RWPE1 (cell line): ENCODE measurements at places on chromosomes 7 and 10.

- no peak for DNase-seq
Observed at GRCh38 chr7:73828972-73829371, 1.8 kb upstream of the CLDN4 start.

GRCh38 chr7:92425311-92425947, 21.9 kb upstream of the GATAD1 start:
- no peak for DNase-seq

DNA sequence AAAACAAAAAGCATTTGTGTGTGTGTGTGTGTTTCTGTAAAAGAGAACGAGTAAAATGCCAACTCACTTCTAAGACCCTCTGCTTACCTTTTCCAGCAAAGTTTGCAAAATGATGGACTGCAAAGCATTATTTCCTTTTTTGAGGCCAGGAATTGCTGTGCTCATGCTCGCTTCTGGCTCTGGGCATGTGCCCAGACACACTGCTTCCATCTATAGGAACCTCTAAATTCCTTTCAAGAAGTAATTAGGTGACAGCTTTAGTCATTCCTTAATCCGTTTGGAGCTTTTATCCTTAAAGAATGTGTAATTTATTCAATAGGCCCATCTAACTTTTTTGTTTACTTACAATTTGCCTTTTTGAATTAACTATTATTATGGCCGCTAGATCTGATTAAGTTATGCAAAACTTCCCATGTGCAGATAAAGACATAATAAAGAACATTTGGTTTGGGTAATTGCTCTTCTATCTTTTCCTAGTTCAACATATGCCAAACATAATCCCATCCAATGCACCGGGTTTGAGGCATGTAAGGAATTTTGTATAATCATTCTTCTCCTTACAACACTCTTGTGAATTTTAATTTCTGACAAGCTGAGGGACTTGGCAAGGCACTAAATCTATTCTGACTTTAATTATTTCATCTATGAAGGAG, 34.7 kb downstream of the A1CF start:
- DNase-seq: no peak

- no peak for DNase-seq
Observed at GRCh38 chr7:127396184-127396583, 3.7 kb upstream of the ZNF800 start.

DNA sequence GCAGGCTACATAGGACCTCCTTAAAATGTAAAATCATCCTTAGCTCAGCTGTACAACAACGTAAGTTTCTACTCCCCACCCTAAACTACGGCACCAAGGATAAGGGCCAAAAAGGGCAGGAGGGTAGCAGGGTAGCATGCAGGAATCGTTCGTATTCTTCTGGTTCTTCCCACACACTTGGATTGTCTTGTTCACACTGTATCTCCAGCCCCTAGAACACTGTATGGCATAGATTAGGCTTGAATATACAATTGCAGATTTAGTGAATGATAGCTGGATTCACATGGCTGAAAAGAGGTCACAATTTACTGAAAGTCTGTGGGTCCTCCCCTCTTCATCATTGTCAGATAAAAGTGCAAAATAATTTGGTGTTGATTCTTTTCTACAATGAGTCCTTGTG, 28.2 kb upstream of the PRKAR2B start:
- DNase-seq: no peak

GRCh38 chr10:48551861-48552591, 52.8 kb downstream of the ARHGAP22 start:
- DNase-seq: peak; percentile 64

DNA sequence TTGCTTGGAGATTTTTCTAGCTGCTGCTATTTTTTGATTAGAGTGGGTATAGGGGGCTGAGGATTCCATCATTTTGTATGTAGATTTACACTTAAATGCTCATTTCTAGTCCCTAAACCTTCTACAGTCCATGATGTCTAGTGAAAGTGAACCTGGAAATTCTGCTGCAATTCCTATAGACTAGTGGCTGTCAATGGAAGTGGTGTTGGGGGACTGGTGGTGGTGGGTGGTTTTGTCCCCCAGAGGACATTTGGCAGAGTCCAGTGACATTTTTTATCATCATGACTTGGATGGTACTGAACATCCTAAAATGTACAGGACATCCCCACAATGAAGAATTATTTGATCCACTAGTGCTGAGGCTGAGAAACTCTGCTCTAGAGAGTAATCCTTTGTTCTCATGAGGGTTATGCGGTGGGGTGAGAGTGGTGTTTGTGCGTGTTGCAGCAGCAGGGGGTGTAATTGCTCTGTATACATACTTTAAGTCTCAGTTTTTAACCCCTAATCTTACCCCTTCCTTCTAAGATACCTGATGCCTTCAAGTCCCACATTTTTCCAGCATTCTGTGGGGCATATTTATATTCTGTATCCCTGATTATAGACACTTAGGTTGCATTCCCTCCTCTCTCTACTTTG, 35.0 kb downstream of the KIF11 start:
- DNase-seq: no peak

GRCh38 chr10:50527442-50528043, 96.2 kb downstream of the SGMS1 start:
- no peak for DNase-seq

DNA sequence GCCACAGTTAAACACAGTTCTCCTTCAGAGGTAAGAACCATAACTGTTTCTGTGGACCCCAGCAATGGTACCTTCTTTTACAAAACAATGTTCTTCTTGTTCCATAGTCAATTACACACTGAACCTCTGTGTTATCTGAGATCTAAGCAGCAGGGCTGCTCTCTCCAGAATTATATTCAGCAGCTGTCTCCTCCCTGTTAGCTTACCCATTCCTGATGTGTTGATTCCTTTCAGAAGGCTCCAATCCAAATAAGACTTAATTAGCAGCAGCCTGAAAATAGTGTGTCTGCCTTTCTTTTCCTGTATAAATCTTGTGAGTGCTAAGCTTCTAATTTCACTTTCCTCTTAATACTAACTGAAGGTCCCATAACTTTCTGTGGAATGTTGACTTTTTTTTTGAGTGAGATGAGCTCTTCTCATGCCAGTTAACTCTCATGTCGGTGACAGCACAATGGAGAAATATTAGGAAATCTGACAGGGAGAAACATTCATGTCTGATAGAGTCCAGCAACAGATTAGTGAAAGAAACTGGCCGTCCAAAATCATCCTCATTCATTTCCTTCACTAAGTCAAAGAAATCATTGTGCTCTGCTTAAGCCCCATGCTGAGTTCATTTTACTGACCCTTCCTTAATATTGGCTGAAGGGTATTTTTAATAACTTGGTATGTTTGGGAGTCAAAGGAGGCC, 226.5 kb downstream of the PRKG1 start:
- no peak for DNase-seq

DNA sequence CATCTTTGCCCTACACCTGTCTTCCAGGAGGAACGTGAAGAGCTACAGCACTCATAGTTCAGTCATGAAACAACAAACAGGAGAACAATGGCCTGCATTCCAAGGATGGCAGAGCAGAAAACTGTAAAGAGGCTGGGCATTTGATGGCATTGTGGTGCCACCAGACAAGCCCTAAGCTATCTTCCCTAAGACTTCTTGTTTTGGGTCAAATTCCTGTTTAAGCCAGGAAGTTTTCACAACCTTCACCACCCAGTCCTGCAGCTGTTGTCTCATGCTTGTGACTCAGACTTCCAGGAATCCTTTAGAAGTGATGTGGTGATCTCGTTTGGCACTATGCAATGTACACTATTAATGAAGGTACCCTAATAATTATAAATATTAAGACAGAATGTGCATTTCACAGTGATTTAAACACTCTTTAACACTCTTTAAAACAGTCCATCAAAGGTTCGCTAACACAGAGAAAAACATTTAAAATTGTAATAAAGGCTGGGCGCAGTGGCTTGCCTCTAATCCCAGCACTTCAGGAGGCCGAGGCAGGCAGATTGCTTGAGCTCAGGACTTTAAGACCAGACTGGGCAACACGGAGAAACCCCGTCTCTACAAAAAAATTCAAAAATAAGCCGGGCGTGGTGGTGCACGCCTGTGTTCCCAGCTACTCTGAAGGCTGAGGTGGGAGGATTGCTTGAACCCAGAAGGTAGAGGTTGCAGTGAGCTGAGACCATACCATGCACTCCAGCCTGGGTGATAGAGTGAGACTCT, 2.7 kb upstream of the HERPUD2 start:
- DNase-seq: peak; percentile 56

DNA sequence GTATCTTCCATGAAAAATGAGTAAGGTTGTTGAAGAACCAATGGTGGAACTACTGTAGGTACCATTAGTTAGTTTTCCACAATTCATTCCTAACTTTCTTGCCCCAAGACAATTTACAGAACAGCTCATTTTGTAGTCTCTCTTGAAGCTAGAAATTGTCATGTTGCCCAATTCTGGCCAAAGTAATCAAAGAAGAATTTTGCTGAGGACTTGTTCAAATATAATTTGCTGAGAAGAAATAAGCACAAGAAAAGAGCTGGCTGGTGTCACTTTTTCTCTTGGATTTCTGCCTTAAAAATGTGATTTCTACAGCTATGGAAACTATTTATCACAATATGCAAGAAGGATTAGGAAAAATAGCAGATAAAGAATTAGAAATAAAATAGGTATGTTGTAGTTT, 199.2 kb upstream of the SEMA3A start:
- DNase-seq: no peak

- DNase-seq: peak; percentile 58
Observed at GRCh38 chr10:91251430-91252056, 31.1 kb downstream of the PCGF5 start.

- DNase-seq: no peak
Observed at GRCh38 chr7:2803755-2804154, 40.4 kb downstream of the GNA12 start.

DNA sequence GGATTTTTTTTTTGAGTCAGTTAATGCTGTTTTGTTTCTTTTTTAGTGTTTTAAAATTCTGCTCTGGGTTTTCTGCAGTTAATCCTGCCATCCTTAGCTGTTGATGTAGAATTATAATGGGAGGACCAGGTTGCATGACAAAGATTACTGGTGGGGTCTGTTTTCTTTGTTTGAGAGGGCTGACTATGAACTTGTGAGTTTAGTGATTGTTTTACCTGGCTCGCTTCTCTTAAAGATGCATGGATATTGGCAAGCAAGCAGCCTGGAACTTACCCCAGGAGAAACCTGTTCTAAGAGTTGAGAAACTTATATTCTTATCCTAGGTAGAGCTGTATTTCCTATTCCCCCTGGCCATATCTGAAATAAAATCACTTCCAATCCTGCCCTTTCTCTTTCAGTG, 727.8 kb downstream of the GRM8 start:
- no peak for DNase-seq

- no peak for DNase-seq
Observed at GRCh38 chr7:30699706-30700495, 17.6 kb upstream of the CRHR2 start.

GRCh38 chr7:156773966-156774365, 119.0 kb downstream of the LMBR1 start:
- DNase-seq: no peak

DNA sequence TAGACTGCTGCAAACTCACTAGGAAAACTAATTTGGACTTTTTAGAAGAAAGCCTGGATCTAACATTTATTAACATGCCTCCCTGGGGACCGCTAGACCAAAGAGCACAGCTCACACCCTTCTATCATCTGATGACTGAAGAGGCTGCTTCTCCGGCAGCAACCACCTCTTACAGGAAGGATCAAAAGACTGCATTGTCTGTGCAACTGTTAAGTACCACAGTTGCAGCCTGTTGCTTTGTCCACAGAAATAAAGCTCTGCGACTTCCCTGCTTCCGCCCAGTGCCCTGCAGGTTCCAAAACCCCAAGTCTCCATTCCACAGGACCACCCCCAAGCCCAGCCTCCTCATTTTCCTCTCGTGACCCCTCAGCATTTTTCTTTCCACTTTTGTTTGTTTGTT, 14.0 kb upstream of the PODXL start:
- no peak for DNase-seq

DNA sequence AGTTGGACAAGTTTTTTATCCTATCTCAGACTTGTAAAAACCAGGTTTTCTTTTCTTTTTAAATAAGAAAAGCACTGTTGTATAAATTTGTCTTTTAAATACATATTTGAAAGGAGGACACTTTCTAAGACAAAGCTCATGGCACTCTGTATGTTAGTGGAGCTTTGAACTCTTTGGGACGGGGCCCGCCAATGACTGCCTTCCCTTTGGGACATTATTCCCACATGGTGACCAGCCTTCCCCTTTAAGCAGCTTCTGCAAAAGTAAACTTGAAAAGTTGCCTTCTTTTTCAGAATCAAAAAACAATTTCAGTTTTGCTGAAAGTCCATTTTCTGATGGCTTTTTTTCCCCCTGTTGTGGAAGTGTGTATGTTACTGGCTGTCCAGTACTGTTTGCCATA, 1.8 kb downstream of the CUX1 start:
- no peak for DNase-seq

GRCh38 chr7:157565981-157566630, 229.3 kb downstream of the DNAJB6 start:
- DNase-seq: no peak

DNA sequence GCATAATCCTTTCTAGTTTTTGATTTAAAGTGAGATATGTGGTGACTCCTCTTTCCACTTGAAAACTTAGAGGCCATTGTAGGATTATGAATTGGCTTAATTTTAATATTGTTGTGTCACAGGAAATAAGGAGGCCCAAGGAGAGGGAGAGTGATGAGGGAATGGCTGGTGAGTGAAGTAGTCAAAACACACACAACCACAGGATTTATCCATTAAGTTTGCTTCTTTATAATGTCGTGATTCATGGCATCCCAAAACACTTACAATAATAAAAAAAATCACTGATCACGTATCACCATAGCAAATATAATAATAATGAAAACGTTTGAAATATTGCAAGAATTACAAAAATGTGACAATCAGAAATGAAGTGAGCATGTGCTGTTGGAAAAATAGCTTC, 1215.5 kb upstream of the LRRTM3 start:
- no peak for DNase-seq

- DNase-seq: no peak
Observed at GRCh38 chr10:13743101-13743693, 156.4 kb downstream of the PRPF18 start.

DNA sequence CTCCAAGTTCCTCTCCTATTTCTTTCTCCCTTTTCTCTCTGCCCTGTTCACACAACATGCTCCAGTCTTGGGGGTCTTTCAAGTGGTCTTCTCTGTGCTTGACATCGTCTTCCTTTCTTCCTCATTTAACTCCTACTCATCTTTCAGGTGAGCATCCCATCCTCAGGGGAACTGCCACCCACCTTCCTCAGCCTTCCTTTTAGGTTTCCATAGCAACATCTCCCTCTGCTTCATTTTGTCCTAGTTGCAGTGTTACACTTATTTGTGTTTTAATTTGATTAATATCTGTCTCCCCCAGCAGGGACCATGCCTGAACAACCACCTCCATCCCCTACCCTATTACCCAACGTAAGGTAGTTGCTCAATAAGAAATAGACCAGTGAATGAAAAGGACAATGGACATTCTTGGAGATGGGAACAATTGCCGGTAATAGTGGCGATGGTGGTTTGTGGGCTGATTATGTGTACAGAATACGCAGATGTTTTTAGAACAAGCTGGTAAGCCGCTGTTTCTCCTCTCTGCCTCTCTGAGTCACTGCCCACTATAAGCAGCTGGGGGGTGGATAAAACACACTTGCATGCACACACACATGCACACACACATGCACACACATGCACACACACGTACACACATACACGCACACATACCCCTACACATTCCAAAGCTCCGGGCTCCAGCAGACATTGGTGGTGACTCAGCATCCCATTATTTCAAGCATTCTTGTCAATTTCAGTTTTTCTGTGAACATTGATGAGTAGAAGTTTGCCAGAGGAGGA, 251.6 kb downstream of the GATA3 start:
- peak; percentile 25 for DNase-seq

- no peak for DNase-seq
Observed at GRCh38 chr10:48711830-48712229, 27.2 kb downstream of the WDFY4 start.

- no peak for DNase-seq
Observed at GRCh38 chr10:109062371-109062770, 860.9 kb downstream of the XPNPEP1 start.
